Memory B cell (primary cell): ENCODE measurements at places on chromosomes 6 and 20.

- no peak for DNase-seq
These were observed 69.6 kb downstream of the HFE start for GRCh38 chr6:26156850-26157250.

- DNase-seq = no peak
These were observed 152.5 kb upstream of the ECI2 start for GRCh38 chr6:4287811-4288244.

GRCh38 chr6:106612671-106613416 lies 16.5 kb downstream of the RTN4IP1 start:
- no peak for DNase-seq

GRCh38 chr6:43009124-43009523 lies 4.6 kb downstream of the MEA1 start:
- no peak for DNase-seq

GRCh38 chr20:8356806-8357205 lies 224.7 kb downstream of the PLCB1 start:
- DNase-seq = no peak
